Stimulated activated CD8-positive, alpha-beta memory T cell treated with anti-CD3 and anti-CD28 coated beads, Interleukin-7, amount 100 ng/mL, for 1 hour (primary cell): ENCODE measurements at places on chromosomes 6 and 20.

GRCh38 chr20:17498641-17499040 is 32.5 kb downstream of the BFSP1 start:
- no peak for DNase-seq

- DNase-seq: no peak
Measured at GRCh38 chr6:105600336-105601260, 197.7 kb upstream of the PREP start.

- DNase-seq: no peak
Measured at GRCh38 chr20:57654998-57655808, 35.0 kb upstream of the ZBP1 start.

DNA sequence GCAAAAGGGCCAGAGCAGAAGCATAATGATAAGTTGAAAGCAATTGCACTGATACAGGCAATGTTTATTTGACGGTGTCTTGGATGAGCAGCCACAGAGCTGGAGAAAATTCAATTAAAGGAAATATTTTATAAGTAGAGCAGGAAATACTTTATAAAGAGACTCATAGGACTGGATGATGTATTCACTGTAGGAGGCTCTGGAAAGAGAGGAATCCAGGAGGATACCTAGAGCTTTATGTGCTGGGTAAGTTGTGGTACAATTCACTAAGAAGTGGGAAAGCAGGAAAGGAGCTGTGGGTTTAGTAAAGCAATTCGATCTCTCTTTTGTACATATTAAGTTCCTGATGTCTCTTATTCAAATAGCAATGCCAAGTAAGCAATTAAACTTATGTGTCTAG is 86.3 kb downstream of the C6orf118 start:
- no peak for DNase-seq

DNA sequence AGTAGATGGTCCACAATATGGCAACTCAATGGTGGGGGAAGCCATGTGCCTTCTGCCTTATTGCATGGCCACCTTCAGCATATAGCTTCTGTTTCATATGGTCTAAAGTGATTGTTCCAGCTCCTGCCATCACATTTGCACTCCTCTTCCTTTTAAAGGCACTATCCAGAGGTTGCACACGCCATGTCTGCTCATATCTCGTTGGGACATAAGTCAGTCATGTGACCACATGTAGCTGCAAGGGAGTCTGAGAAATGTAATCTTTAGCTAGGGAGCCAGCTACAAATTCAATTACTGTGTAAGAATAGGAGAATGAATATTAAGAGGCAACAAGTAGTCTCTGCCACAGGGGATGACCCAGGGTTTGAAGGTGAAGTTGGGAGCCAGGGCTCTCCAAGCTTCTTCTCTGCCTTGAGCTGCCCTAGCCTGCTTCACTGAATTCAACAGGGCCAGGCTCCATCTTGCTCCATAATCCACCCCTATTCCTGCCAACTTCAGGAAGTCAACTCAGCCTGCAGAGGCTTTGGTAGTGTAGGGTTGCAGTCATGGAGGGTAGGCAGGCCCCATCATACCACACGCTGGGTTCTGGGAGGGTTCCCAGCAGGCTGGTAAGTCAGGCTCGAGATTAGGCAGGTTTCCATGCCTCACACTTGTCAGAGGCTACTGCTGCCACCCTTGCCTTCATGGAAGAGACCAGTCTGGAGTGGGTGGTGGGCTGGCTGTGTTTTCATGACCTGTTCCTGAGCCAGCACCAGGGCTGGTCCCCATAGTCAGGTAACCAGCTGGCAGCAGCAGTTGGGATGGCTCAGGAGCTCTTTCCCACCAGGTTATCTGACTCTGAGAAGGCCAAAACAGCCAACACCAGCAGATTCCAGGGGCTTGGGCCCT is 56.7 kb upstream of the SAYSD1 start:
- no peak for DNase-seq

DNA sequence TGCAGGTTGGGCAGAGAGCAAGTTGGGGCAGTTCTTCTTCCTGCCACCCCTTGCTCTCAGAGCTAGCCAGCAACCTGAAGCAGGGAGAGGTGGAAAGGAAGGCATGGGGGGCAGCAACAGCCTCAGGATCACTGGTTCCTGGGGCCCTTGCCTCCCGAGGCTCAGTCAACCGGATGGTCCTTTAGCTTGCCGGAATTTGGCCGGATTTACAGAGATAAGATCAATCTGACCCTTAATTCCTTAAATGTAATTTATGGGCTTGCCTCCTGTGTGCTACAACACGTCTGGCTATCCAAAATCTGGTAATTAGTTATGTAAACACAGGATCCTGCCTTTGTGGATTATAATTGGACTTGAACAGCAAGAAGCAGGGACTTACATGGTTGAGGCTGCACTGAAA is 19.5 kb upstream of the TCP11 start:
- no peak for DNase-seq

GRCh38 chr6:23446469-23446967 is 679.5 kb upstream of the NRSN1 start:
- no peak for DNase-seq

- DNase-seq: no peak
Measured at GRCh38 chr6:129908858-129909257, 47.7 kb upstream of the TMEM244 start.

- DNase-seq: no peak
Measured at GRCh38 chr6:8065519-8065911, 1.3 kb upstream of the BLOC1S5 start.

GRCh38 chr20:8862092-8862491 is 206.8 kb upstream of the PLCB4 start:
- no peak for DNase-seq

DNA sequence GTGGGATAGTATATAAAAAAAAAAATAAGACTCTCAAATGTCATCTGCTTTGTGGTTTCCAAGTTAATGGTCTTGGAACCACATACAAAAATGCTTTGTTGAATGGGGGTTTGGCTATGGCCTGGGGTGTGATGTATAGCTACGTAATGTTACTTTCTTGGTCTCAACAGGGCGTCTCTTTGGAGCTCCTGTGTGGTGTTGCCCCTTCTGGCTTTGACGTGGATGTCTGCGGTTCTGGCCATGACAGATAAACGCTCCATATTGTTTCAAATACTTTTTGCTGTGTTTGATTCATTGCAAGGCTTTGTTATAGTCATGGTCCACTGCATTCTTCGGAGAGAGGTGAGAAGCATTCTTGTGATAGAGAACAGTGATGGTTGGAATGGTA is 457.7 kb downstream of the LMBRD1 start:
- DNase-seq: no peak

- no peak for DNase-seq
Measured at GRCh38 chr6:110810896-110811586, 4.2 kb downstream of the CDK19 start.

- DNase-seq: no peak
Measured at GRCh38 chr6:132298344-132298949, 102.8 kb downstream of the MOXD1 start.

- no peak for DNase-seq
Measured at GRCh38 chr6:106509420-106510089, 119.7 kb downstream of the RTN4IP1 start.

GRCh38 chr6:147322299-147323162 is 118.3 kb downstream of the STXBP5 start:
- no peak for DNase-seq

- no peak for DNase-seq
Measured at GRCh38 chr20:22924046-22924737, 110.9 kb upstream of the SSTR4 start.

- DNase-seq: no peak
Measured at GRCh38 chr6:18100296-18100695, 22.2 kb downstream of the NHLRC1 start.

DNA sequence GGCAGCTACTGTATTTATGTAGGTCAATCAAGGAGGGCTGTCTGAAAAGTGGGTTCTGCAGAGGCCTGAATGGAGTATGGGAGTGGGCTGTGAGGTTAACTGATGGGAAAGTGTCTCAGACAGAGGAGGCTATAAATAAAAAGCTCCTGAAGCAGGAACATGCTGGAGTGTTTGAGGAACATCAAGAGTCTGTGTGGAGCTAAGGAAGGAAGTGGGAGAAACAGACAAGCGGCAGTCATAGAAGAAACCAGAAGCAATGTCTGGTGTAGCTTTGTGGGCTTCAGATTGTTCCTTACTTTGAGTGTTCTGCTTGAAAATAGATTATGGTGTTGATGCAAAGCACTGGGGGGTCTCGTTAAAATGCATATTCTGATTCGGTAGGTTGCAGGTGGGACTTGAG is 101.5 kb upstream of the OGFRL1 start:
- no peak for DNase-seq

DNA sequence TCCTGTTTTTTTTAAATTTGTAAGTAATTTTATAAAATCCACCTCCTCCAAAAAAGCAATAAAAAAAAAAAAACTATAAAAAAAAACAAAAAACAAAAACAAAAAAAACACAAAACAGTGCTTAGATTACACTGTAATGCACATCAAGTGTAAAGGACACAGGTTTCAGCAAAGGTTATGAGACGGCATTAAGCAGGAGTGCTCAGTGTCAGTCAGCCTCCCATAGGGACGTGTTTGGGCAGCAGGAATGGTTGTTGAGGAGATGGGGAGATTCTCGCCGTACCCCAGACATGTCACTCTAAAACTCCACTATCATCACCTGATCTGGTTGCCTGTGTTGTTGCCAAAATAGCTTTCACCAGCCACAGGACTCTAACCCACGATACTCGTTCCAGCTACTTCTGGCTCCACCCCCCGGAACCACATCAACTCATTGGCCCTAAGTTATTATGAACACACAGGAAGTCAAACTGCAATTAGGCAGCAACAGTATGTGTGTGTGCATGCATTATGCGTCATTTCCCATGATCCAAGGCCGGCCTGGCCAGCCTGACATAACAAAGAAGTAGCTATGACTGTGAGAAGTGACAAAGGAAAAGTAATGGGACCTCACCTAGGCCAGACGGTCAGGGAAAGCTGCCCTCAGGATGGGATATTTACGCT is 28.7 kb downstream of the ECT2L start:
- no peak for DNase-seq

DNA sequence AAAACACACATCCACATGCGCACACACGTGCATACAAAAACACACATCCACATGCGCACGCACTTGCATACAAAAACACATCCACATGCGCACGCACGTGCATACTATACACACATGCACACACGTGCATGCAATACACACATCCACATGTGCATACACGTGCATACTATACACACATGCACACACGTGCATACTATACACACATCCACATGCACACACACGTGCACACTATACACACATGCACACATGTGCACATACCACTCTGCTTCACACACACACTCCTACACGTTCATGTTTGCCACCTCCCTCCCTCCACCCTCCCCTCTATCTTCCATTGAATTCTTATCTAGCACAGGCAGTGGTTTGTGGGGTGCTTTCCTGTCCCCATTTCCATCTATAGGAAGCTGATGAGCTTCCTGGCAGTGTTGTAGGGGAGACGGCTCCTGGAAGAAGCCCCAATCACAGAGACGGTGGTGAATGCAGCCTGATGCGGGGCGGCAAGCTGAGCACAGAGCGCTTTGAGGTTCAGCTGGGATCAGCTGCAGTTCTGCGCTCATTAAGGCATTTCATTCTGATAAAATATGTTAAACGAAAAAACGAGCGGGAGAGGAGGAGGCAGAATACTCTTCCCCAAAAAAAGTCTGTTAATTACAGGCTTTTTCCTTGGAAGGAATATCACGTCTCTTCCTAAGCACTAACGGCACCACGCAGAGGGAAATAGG is 287.7 kb downstream of the TAF4 start:
- DNase-seq: no peak

DNA sequence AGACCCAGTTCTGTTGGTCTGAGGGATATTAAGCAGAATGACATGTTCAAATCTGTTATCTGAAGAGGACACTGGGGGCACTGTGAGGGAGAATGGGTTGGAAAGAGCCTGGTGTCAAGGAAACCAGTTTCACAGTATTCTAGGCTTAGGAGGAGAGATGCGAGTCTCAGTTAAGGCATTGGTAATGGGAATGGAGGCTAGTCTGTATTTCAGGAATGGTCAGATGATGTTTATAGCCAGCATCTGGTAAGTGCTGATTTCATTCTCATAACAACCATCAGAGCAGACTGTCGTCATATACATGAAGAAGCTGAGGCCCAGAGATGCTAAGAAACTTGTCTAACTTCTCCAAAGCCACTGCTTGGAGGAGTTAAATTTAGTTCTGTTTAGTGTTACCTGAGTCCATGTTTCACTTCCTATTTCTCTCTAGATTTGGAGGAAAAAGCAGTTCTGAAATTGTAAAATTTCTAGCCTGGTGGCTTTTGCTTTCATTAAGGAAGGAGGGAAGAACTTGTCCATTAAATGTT is 242.0 kb downstream of the ARID1B start:
- no peak for DNase-seq

DNA sequence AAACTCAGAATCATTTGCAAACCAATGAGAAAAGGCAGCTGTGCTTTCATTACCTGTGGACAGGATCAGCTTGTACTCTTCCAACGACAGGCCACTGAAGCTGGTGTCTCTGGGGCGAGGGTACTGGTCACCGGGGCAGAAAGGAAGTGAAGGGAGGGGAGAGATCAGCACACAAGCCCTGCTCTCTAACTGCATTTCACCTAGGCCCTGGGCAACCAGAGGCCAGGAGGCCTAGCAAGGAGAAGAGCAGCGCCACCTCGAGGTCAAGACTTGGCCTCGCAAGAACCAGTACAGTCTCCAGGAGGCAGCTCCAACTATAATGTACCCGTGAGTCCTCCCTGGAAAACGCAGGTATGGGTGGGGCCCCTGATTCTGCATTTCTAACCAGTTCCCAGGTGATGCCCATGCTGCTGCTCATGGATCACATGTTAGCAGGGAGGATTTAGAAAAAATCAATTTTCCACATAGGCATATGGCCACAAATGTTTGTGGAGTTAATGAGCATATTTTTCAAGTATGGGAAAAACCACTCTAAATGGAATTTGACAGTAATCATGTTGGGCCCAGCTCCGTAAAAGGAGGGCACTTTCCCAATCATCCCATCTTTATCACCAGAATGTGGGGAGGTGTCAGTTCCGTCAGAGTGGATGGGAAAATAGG is 11.0 kb downstream of the UQCC2 start:
- peak; percentile 46 for DNase-seq

- no peak for DNase-seq
Measured at GRCh38 chr6:148239215-148239614, 103.4 kb upstream of the SASH1 start.

DNA sequence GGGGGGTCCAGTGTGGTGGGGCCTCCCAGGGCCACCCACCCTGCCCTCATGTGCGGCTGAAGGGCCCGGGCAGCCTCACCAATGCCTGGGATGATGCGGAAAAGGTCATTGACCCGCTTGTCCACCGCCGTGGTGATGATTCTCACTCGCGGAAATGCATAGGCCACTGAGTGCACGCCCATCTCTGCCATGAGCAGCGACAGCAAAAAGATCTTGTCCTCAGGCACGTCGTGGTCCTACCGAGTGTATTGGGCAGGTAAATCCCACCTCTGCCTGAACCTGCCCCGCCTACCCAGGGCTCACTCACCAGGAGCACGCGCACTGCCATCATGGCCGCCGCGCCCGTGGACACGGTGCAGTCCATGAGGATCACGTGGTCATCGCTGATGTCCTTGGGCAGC is 16.1 kb downstream of the UCKL1 start:
- DNase-seq: no peak

GRCh38 chr6:95866732-95867131 is 149.0 kb upstream of the FUT9 start:
- DNase-seq: no peak

GRCh38 chr20:14881518-14881917 is 544.1 kb upstream of the FLRT3 start:
- DNase-seq: no peak
